ENCODE measurements at places on chromosomes 6 and 20.

DNA sequence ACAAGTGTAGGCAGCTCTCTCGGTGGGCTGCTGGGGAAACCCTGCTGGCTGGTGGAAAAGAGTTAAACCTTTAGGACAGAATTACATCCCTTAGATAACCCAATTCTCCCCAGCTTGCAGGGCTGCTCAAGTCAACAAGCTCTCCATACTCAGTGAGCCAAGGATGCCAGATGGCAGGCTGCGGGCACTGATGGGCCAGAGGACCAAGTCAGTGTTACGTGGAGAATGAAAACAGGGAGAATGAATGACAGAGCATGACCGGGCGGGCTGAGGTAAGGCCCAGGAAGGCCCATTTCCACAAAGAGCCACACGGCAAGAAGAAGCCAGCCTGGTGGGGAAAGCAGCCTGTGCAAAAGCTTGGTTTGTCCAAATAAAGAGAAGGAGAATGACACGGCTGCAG is 58.7 kb upstream of the CD93 start:
- DNase-seq, result no peak

DNA sequence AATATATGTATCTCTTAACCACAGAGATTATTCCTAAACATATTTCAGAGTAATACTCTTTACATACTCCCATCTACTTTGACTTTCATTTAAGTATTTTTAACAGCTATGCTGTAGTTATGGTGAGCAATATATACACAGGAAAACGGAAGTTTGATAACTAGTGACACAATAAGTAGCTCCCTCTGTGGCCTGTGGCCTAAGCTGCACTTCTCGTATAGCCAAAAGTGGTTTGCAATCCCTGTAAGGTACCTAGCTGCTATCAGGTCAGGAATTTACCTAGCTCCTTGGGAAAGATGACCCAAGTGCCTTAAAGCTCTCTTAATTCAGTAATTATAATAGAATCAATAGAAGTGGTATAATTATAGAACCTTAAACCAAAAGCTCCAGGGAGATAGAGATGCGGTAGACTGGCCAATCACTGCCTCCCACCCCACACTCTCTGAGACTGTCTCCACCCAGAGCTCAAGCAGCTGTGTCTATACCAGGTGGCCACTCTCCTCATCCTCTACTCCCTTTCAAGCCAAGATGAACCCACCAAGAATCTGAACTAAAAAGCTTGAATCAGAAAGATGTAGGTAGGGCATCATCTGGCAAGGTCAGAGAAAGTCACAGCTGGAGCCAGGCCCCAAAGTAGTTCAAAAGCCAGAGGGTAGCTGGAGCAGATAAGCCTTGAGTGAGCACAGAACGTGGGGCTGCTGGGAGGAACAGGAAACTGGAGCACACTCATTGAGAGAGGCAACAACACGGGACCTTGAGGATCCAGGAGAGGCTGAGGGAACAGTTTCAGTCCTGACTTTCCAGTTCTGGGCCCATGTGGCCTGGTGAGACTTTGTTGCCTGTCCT is 84.9 kb upstream of the ASF1A start:
- DNase-seq, result peak; percentile 21

- DNase-seq, result no peak
Observed at GRCh38 chr6:5950361-5950785, 56.4 kb downstream of the NRN1 start.

- no peak for DNase-seq
Observed at GRCh38 chr6:71072508-71072907, 115.6 kb upstream of the B3GAT2 start.

DNA sequence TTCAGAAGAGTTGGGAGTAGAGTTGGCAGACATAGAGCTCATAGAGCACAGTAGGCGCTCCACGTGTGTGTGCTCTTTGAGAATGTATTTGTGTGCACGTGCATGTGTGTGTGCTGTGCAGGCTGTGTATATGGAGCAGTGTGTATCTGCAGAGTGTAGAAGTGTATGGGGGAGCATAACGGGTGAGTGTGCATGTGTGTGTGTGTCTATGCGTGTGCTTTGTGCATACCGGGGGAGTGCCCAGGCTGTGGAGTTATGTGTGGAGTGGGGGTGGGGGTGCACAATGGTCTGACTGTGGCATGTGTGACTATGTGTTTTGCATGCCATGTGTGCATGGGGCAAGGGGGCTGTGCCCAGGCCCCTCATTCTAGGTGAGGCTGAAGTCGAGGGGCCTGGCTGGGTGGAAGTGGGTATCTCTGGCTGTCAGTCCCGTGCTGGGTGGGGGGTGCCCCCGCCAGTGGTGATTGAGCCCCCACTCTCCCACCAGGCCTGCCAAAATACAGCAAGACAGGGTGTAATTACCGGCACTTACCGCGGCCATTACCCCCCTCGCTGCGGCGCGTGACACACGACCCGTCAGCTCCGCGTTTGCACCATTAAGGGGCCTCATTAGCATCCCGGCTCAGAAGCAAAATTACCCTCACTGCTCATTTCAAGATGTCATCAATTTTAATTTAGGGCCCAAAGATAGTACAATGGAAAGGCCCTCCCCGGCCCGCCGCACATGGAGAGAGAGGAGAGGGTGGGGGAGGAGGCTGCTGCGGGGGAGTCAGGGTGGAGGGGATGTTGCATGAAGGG is 39.1 kb downstream of the MDFI start:
- no peak for DNase-seq

DNA sequence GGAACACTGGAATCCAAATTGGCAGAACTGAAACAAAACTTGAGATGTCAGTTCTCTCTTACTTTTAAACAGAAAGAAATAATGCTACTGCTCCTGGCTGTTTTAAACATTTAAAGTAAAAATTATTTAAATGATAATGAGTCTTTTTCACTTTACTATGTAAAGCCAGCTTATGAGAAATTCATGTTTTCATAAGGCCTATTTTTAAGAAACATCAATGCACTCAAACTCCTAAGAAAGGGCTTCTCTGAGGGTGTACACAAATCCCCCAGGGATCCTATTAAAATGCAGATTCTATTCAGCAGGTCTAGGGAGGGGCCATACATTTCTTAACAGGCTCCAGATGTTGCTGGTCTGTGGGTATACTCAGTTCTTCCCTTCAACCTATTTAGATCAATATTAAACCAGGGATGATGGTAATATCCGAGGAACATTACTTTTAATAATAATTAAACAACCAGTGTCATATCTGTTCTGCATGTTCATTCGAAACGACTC is 2.3 kb downstream of the FERMT1 start:
- no peak for DNase-seq

DNA sequence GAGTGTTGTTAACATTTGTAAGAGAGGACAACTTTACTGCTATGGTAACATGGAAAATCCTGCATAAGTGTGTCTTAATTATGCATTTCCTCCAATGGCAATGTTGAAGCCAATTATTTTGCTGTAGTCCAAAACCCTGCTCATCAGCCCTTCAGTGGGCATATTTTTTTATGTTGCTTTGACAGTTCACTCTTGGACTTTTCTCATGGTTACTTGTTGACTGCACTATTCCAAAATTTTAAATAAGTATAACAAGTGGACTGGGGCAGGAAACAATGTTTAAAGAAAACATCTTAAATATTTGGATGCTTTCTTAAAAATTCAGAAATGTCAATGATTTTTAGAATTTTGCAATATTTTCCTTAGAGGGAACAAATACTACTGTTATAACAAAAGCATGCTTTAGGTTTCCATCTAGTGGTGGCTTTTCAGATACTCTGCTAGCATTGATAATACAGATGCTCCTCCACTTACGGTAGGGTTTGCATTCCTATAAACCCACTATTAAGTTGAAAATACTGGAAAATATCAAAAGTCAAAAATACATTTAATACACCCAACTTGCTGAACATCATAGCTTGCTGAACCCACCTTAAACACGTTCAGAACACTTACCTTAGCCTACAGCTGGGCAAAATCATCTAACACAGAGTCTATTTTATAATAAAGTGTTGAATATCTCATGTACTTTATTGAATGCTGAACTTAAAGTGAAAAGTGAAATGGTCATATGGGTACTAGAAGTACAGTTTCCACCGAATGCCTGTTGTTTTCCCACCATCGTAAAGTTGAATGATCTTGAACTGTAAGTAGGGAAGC is 86.4 kb downstream of the ADGRG6 start:
- no peak for DNase-seq

DNA sequence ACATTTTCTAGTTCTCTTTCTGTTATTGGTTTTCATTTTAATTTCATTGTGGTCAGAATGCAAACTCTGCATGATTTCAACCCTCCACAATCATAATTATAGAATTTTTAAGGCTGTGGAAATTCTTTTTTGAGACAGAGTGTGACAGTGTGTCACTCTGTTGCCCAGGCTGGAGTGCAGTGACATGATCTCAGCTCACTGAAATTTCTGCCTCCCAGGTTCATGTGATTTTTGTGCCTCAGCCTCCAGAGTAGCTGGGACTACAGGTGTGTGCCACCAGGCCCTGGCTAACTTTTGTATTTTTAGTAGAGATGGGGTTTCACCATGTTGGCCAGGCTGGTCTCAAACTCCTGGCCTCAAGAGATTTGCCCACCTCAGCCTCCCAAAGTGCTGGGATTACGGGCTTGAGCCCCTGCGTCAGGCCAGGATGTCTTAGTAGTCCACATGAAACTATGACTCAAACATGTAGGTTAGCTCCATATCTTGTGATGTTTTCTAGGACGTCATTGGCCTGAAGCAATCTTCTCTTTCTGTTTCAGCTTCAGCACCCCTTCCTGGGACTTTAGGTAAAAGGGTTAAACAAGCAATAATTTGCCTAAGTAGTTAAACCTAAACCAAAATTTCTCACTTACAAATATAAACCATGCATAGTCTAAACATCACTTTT is 47.4 kb upstream of the SAMD3 start:
- DNase-seq, result no peak

All from GDM1 (cell line).